ENCODE measurements at places on chromosomes 2 and 18.

DNA sequence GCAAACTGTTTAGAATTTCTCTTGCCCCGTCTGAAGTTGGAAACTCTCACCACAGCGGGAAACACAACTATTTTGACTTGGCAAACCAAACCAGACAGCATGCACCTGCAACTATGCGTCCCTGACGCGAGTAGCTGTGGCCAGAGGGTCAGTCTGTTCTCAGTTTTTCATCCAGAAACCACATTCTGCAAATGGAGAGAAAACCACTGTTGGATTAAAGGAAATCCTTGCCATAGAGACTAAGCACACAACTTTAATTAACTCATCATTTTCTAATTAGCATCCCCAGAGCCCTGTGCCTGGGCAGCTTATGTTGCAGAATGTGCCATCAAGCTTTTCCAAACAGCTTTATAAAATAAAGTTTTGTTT is 415.7 kb upstream of the TCF4 start:
- DNase-seq: no peak

DNA sequence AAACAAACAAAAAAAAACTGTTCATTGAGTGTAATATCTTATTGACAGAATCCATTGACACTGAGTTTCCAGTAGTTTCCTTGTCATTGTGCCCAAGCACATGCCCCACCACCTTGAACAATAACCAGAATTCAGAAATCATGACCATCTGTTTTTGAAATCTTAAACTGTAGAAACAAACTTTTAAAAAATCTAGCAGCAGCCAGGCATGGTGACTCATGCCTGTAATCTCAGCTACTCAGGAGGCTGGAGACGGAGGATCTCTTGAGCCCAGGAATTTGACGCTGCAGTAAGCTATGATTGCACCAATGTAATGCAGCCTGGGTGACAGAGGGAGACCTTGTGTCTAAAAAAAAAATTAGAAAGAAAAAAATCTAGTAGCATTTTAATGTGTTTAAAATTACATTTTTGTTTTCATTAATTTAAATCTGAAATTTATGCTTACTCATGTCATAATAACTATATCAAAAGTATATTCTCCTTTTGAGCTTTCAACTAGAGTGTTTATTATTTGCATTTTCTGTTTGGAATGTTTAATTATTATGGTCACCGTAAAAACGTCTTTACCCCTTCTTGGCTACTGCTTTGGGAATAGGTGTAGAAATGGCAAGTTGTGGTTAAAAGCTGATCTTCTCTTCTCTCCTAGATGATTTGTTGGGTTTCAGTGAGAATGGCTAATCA is 25.2 kb upstream of the STON1 start:
- DNase-seq: peak; percentile 14

- DNase-seq: peak; percentile 61
Observed at GRCh38 chr2:111897924-111898702, at the start of gene MERTK. TSS of gene MERTK (plus strand) at chr2:111898607. CDS start at chr2:111898736, 129 bp downstream.

DNA sequence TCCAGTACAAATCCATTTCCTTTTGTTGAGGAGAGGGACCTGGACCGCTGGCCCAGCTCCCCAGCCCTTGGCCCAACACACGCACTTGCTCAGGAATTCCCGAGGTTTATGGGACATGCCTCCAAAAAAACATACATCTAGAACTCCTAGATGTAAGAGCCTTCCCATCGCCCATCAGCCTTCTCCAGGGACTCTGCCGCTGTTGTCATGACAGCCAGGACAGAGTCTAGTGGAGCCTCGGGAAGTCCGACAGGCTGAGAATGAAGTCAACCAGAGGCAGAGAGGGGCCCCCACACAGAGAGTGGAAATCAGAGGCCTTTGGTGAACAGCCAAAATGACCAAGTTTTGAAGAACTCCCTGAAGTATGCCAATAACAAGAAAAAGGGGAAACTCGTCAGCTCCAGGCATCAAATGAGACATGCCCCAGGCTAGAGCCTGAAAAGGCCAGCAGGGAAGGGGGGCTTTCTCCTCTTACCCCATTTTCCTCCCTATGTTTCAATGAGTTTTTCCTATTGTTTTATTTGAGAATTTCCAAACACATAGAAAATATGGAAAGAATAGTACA is 43.2 kb upstream of the CAB39 start:
- DNase-seq: peak; percentile 24

DNA sequence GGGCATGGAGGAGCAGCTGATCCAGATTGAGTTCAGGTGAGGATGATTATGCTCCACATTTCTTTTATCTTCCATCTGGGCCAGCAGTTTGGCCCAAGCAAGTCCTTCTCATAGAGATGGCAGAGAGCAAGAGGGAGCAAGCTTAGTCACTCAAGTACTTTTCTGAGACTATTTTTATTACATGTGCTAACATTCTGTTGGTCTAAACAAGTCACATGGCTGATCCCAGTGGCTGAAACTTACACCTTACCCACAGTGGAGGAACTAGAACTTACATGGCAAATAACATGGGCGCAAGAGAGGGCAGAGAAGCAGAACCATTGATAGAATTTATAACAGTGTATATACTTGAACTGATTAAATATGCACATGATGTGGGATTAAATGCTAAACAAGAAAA is 105.7 kb downstream of the KYNU start:
- DNase-seq: no peak

DNA sequence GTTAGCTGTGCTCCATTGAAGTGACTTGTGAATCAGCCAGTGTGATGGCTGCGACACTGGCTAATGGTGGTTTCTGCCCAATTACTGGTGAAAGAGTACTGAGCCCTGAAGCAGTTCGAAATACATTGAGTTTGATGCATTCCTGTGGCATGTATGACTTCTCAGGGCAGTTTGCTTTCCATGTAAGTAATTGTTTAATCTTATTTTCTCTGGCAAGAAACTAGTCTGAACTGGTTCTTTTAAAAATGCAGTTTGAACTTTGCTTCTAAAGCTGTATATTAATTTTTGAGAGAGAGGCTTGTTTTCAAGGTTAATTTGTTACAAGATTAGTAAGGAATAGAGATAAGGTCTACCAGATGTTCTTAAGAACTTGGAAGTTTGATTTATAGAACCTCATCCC is 46.7 kb downstream of the GLS start:
- no peak for DNase-seq

- no peak for DNase-seq
Observed at GRCh38 chr18:63763831-63764600, 11.2 kb upstream of the SERPINB7 start.

GRCh38 chr2:64876137-64876647 is 113.0 kb upstream of the SLC1A4 start:
- no peak for DNase-seq

GRCh38 chr2:226002438-226002837 is 602.9 kb downstream of the NYAP2 start:
- DNase-seq: peak; percentile 82

DNA sequence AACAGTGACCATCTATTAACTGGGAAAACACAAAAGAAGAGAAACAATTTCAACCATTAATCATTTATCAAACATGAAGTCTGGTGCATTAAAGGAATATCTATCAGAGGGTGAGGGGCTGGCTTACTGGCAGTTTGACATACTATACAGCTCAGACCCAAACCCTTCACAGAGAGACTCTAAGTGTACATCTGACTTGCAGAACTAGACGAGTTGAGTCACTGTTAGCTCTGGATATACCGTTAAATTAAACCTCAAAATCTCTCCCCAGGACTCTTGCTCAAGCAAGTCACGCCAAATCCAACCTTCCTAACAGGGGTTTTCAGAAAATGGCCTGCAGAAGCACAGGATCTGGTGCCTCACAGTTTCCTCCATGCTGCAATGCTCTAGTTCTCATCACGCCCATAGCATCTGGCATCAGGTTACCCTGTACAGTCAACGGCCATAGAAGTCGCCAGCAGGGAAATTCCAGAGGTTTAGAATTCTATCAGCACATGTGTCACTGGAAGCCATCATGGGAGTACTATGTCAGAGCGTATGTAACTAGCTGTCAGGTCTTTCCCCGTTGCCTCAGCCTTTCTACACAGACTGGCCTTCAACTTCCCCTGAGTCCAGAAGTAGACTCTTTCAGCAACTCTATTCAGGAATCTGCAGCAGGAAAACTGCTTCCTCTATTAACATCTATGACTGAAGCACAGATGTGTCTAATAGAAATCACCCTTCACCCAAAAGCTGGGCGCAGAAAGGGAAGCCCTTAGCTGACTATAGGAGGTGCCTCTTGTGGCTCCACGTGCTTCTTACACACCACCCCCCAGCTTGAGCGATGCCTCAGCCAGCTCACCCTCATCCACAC is 9.3 kb downstream of the TGOLN2 start:
- no peak for DNase-seq

- no peak for DNase-seq
Observed at GRCh38 chr2:2763351-2764000, 432.4 kb upstream of the MYT1L start.

DNA sequence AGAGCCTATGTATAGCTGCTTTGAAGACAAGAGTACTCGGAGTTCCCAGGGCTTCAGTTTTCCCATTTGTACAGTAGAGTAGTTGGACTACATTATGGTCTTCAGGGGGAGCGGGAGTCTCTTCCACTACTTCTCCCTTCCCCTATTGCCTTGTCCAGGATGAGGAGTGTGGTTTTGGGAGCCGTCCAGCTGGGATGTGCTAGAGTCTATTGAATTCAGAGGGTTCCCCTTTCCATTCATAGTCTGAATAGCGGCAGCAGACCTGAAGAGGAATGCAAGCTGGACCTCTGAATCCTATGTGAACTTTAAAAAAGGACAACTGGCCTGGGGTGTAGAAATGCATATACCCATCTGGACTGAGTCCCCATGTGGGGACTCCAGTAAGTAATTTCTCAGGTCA is 43.5 kb upstream of the EPG5 start:
- no peak for DNase-seq

DNA sequence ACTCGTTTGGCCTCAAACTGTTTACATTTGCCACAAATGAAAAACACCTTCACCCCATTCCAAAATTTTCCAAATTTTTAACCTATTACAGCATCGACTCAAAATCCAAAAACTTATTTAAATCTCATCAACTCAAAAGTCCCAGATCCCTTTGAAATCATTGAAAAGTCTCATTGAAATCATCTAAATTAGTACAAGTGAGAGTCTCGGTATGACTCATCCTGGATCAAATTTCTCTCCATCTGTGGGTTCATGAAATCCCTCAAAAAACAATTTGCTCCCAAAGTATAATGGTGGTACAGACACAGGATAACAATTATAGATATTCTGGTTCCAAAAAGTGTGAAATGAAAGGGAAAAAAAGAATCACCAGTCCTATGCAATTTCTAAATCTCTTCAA is 65.1 kb downstream of the LRP1B start:
- DNase-seq: no peak

DNA sequence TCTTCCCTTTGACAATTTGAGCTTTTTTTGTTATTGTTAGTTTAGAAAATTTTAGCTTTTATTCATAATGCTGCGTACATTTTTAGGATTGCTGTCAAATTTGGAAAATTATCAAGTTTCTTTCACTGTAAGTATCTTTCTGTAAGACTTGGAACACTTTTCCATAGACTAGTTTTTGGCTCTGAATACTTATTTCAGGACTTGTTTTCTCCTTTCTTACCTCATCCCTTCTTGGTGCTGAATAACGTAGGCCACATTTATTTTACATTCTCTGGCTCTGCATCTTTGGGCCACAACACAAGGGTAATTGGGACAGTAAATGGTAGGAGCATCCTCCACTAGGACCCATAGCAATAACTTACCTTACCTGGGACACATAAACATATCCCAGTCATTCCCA is 85.1 kb downstream of the CCDC85A start:
- DNase-seq: no peak

DNA sequence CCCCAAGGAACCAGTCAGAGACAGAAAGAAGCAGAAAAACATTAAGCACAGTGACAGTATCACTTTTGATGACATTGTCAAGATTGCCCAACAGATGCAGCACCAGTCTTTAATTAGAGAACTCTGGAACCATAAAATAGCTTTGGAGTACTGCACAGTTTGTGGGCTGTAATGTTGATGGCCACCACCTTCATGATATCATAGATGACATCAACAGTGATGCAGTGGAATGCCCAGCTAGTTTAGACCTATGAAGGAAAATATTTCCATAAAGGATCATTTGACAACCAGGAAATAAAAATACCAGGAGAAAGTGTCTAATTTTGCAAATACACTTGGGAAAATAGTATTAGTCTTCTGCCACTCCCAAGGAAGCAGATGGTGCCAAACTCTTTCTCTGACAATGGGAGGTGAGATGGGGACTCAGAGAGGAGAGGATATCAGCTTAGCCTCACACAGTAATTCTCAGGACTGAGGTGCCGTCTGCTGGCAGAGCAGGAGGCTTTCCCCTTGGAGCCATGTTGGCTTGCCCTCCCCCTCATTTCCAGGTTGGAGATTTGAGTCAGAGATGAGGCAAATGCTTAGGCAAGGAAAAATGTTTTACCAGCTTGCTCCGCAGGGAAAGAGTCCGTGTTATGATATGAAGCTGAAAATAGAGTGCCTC is 107.5 kb upstream of the CELF4 start:
- no peak for DNase-seq

GRCh38 chr2:45843136-45843535 is 191.7 kb downstream of the PRKCE start:
- no peak for DNase-seq

- peak; percentile 67 for DNase-seq
Observed at GRCh38 chr2:33598561-33599174, 431 bp downstream of the FAM98A start.

- DNase-seq: no peak
Observed at GRCh38 chr2:85785027-85785822, 31.4 kb downstream of the ATOH8 start.

GRCh38 chr2:109655287-109655686 is 41.1 kb downstream of the SOWAHC start:
- DNase-seq: no peak

GRCh38 chr2:107530046-107530445 is 296.6 kb upstream of the RGPD4 start:
- no peak for DNase-seq

DNA sequence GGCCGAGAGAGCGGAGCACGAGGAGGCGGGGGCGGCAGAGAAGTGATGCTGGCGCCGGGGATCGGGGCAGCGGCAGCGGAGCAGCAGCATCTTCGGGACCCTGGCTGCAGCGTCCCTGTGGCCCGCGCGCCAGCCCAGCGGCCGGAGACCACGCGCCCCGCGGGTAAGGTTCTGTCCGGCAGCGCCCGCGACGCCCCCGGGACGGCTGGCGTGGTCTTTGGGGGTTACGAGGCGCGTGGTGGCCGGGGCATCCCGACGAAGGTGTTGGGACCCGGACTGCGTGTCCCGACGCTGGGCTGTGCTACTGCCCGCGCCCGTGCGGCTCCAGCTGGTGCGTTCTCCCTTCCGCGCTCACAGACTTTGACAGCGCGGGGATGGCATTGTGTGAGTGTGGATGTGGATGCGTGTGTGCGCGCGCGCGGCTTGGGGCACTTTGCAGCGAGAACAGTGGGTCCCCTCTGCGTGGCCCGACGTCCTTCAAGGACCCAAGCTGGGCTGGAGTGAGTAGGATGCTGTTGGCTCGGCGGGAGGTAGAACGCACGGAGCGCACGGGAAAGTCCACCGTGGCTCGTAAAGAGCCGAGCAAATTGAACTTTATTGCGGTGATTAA is 405.0 kb downstream of the XIRP2 start:
- no peak for DNase-seq
